ENCODE measurements at places on chromosomes 4 and X.

GRCh38 chr4:37788819-37789218, 37.7 kb upstream of the PGM2 start:
- DNase-seq, result no peak

DNA sequence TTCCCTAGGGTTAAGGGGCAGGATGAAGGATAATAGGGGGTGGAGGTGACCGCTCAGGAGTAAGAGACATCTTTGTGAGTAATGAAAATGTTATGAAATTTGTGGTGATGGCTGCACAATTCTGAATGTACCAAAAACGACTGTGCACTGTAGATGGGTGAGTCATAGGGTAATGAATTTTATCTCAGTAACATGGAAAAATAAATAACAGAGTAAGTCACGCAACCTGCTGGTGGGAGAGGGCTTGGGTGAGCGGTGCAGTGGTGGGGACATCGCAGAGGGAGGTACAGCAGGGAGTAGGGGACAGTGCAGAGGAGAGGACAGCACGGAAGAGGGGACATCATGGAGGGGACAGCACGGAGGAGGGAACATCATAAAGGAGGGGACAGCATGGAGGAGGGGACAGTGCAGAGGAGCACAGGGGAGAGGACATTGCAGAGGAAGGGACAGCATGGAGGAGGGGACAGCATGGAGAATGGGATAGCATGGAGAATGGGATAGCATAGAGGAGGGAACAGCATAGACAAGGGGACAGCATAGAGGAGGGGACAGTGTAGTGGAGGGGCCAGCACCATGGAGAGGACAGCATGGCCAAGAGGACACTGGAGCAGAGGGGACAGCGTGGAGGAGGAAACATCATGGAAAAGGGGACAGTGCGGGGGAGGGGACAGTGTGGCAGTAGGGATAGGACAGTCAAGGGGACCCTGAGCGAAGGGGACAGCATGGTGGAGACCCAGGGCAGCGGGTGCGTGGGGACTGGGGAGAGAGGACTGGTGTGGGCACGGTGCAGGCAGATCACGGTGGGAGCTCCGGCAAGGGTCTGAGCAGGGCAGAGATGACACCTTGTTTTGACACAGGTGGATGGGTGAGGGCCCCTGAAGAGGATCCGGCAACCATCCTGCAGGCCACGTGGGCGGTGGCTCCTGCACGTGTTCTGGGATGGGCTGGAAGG, 68.5 kb upstream of the MXD4 start:
- no peak for DNase-seq

DNA sequence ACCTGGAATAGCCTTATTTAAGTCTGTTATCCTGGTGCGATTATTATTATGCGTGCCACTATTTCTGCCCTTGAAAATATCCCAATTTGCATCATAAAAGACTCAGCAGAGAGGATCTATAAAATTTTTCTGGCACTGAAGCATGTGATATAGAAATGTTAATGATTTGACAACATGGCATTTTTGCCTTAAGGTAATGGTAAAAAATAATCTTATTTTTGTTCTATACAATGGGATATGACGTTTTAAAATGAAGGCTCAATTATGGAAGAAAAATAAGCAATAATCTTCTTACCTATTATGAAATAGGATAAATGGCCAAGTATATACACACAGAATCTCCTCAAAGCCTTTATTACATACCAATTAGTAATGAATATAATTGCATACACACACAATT, 113.5 kb downstream of the PDGFC start:
- DNase-seq, result no peak

GRCh38 chr4:48090621-48091020, 43.4 kb downstream of the TXK start:
- DNase-seq, result no peak

GRCh38 chr4:100295792-100296191, 105.5 kb upstream of the DDIT4L start:
- no peak for DNase-seq
